A549 treated with AZD2906 at 1 μM for 4 hours (cell line): ENCODE measurements at places on chromosomes 12 and 14. TPM values are rescaled to one million over a fixed set of nuclear protein-coding genes. Genes with fewer than 3 reads are reported as not detected.

RAD51B gene
- total RNA-seq = 3.6 to 5.6 TPM (median 4.2 TPM) in 5 replicates

RNASE1 gene
- 0.10 to 0.36 TPM (median 0.18 TPM) in 4 of 5 replicates, not detected in the other for total RNA-seq

RGS6 gene
- not detected in 5 replicates for total RNA-seq

ANKRD52 gene
- 36.2 to 45.1 TPM (median 38.3 TPM) in 5 replicates for total RNA-seq

RPL10L gene
- not detected in 5 replicates for total RNA-seq

MYF5 gene
- total RNA-seq = not detected in 5 replicates
